RWPE1 (cell line): ENCODE measurements at places on chromosomes 2 and 18.

GRCh38 chr2:242024751-242025355 lies 155.3 kb downstream of the RTP5 start:
- DNase-seq = no peak

DNA sequence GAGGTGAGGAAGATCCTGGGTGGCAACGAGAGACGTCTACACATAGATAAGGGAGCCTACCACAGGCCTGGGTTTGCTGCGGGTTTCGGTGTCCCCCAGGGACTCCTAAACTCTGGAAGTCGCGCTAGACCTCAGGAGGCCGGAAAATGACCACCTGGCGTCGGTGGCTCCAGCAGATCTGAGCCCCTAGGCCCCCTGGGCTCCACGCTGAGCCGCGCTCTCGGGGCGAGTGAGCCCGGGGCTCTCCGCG lies 987 bp upstream of the DLX1 start:
- no peak for DNase-seq

- DNase-seq = no peak
Observed at GRCh38 chr2:30105556-30105955, 41.3 kb upstream of the YPEL5 start.

DNA sequence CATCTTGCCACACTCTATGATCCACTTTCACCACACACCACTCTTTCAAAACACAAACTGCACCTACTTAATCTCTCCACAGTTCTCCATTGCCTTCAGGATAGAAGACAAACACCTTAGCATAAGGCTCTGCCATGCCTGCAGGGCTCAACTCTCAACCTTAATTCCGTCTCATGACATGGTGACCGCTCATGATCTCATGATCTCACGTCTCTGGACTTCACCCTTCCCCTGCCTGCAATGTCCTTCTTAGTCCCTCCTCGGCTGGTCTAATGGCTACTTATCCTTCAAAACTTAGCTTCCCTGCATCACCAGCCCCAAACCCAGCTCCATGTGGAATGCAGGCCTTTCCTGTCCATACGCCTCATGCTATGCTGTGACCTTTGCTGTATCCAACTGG lies 85.3 kb downstream of the ACVR1 start:
- DNase-seq = no peak

- DNase-seq = peak; percentile 36
Observed at GRCh38 chr2:152054593-152054992, 44.3 kb downstream of the CACNB4 start.

DNA sequence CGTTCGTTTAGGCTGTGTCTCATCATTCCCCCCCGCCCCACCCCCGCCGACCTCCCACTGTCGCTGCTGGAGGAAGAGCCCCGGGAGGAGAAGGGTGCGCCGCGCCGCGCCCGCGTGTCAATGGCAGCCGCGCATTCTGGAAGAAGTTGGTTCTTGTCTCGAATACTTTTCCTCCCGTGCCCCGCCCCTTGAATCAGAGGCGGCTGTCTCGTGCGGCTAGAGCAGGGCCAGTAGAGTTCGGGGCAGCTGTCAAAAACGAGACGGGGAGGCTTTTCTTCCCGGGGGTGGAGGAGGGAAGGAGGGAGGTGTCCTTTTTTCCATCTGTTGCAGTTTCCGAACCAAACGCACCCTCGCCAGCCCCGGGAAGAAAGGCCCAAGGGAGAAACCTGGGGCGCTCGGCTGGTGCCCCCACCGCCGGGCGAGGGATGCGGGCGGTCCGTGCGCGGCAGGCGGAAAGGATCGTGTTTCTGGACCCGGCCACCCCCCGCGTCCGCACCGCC lies 410 bp upstream of the TGIF1 start:
- peak; percentile 95 for DNase-seq

DNA sequence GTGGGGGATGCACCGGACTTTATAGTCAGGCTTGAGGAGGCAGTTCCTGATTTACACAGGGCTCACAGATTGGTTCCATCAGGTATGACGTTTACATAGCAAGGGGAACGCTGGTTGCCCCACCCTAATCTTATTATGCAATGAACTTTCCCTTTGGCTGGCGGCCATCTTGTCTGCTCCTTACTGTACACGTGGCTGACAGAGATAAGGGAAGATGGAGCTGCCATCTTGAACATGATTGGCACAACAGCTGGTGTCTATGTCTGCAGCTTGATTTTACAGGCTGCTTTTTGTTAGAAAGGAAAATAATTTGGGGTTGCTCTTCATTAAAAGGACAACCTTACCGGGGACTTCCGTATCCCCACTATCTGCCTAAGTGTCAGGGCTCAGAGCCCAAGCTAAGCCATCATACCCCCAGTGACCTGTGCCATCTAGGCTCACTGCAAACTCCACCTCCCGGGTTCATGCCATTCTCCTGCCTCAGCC lies 33.5 kb upstream of the ATG16L1 start:
- no peak for DNase-seq

GRCh38 chr2:147469471-147469870 lies 375.4 kb upstream of the ACVR2A start:
- no peak for DNase-seq

- no peak for DNase-seq
Observed at GRCh38 chr18:72376256-72376655, 167.9 kb downstream of the CBLN2 start.

GRCh38 chr18:63348508-63349136 lies 18.4 kb downstream of the KDSR start:
- DNase-seq = no peak

DNA sequence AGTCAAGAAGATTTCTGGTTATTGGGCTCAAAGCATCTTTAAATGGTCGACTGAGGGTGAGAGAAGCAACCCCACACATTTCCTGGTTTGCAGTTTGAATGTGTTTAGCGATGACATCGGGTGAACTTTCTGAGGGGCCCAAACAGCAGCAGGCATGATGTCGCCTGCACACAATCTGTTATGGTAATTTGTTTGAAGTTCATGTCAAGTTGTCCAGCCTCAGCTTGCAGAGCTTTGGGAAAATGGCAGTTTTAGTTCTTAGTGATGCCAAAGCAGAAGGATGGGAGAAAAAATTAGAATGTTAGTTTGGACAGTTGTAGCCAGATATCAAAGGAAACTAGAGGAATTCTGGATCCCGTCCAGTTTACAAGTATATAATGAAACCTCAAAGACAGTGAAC lies 284.6 kb downstream of the MBD5 start:
- DNase-seq = no peak

DNA sequence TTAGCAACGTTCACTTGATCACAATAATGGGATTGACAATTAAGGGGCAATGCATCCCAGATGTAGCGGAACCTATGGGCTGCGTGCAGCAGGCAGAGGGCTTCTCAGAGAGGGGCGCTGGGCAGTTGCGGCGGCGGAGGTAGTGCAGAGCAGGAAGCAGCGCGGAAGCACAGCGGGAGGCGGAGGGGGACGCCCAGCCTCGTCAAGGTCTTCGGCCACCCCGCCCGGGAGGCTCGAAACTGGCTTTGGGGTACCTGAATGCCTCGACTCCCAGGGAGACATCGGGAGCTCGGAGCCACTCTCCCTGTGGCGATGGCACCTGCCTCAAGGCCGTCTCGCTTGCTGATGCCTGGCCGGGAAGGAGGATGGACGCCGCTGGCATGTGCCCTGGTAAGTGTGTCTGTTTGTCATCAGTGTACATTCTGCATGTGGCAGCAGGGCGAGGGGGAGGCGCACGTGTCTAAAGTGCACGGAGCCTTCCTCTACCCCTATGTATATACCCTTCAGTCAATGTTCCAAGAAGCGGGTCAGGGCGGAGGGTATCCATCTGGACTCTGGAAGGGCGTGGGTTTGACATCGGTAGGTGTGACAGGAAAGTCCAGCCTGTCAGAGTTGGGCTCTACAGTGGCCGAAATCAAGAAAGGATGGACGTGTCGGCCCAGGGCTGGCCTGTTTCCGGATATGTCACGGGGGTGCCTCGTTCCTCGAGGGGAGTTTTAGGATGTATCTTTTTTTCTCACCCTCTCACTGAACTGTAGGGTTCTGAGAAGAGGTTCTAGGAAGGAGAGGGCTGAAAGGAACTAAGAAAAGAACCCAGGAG lies 7.5 kb upstream of the SP9 start:
- DNase-seq = no peak

GRCh38 chr2:197107291-197108269 lies 181.1 kb upstream of the PGAP1 start:
- no peak for DNase-seq

DNA sequence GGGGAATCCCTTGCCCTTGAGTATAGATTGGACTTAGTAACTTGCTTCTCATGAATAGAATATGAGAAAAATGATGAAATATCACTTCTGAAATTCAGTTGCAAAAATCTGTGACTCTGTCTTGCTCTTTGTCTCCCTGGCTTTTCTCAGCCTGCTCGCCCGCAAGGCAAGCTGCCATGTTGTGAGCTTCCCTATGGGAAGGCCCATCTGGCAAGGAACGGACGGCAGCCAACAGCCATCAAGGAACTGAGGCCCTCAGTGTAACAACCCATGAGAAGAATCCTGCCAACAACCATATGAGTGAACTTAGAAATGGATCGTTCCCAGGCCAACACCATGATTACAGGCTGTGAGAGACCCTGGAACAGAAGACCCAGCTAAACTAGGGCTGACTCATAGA lies 58.4 kb upstream of the PGAP1 start:
- no peak for DNase-seq

DNA sequence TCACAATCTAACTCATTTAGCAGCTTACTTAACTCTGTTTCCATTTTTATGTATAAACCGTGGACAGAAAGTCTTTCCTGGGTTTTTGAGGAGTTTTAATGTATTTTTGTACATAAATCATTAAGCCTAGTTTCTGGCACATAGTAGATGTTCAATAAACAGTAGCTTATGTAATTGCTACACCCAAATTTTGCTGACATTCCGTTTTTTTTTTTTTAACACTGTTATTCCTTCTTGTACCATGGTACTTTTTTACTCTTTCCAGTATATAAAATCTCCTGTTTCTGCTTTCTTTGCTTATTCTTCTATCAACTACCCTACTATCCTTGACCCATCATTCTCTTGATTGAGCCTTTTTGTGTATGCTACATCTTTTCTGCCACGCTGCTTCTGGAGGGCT lies 1151.3 kb upstream of the CRIM1 start:
- DNase-seq = no peak

GRCh38 chr2:38218591-38218991 lies 142.6 kb upstream of the CYP1B1 start:
- DNase-seq = no peak

- peak; percentile 16 for DNase-seq
Observed at GRCh38 chr2:56130463-56131070, 53.2 kb upstream of the CCDC85A start.

DNA sequence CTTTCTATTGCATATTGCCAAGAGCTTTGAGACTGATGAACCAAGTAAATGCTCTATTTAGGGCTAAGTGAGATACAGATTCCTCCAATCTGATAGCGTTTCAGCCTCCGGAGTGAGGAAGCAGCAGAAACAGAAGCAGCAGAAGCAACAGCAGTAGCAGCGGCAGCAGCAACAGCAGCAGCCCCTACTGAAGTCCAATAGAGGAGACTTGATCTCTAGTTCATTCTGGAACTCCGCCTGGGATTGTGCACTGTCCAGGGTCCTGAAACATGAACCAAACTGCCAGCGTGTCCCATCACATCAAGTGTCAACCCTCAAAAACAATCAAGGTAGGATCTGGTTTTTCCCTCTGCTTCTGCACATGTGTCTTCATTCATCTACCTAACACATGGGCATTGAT lies at the start of gene DPP10:
Gene DPP10, plus strand, starts transcription at position 132 of the 400 bp plus-strand sequence.
- peak; percentile 15 for DNase-seq

DNA sequence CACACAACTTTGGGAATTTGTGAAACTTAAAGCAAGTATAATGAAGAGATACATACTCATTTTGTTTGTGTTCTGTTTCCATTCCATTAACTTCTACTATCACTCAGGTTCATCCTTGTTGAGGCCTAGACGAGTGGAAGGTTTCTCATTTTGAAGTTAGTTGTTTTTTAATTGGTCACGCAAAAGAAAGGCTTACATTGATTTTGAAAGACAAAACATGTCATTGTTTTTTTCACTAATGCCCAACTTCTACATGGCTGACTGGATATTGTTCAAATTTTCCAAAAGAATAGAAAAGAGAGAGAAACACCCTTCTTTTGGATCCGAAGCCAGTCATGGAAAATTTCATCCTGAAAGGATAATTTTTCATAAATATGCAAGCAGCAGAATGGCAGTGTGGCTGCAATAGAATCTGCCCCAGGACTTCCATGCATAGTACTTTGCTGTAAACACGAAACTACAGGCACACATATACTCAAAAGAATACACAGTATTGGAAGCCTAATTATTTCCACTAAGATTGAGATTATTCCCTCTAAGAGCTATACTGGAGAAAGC lies 27.4 kb downstream of the PRKCE start:
- no peak for DNase-seq

DNA sequence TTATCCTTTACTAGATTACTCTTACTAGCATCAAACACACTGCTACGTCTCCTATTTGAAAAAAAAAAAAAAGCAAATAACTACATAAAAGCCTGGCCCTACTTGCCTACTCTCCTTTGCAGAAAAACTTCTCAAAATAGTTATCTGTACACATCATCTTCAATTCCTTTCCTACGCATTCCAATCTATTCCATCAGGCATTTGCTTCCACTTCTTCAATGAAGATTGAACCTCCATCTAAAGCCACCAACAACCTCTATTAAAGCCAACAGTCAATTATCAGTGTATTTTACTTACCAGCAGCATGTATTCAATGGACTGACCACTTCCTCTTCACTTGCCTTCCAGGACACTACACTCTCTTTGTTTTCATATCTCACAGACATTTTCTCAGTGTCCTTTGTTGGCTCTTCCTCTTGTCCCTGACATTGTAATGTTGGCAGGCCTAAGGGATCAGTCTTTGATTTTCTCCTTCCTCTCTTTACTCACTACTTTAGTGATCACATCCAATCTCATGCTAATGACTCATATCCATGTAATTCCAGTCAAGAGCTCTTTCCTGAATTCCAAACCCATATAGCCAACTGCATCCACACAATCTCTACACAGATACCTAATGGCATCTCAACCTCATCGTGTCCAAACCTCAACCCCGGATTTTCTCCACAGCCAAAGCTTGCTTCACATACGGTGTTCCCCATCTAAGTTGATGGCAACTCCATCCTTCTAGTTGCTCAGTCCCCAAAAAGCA lies 131.3 kb downstream of the CCDC148 start:
- peak; percentile 51 for DNase-seq

- DNase-seq = no peak
Observed at GRCh38 chr2:42979416-42979869, 187.1 kb upstream of the HAAO start.

- no peak for DNase-seq
Observed at GRCh38 chr18:46759890-46760289, 3.0 kb upstream of the ST8SIA5 start.

GRCh38 chr2:239000500-239001073 lies 152.7 kb downstream of the TWIST2 start:
- DNase-seq = no peak

DNA sequence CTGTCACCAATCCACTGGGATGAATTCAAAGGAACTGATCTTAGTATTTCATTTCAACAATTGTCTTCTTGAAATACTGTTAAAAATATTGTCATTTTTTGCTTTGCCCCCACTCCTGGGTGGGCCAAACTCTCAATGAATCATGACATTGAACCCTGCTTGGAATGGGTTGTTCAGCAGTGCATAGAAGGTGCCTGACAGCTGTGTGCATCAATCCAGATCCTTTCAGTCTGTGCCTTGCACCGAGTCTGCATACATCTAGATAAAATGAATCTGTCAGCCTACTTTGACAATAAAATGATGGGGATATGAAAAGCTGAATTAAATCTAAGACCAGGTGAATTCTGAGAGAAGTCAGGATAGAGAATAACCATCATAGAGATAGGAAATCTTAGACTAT lies 706.6 kb downstream of the CBLN2 start:
- no peak for DNase-seq

GRCh38 chr2:198700319-198700718 lies 757.4 kb downstream of the SATB2 start:
- DNase-seq = no peak

- DNase-seq = no peak
Observed at GRCh38 chr2:133314795-133315194, 253.5 kb downstream of the NCKAP5 start.
